Lung microvascular endothelial cell (primary cell): ENCODE measurements at places on chromosomes 4 and X. TPM values are rescaled to one million over a fixed set of nuclear protein-coding genes. Genes with fewer than 3 reads are reported as not detected.

The SLC10A4 gene
- under 0.01 and 0.20 TPM in 2 replicates for total RNA-seq

The NKX6-1 gene
- not detected in 2 replicates for total RNA-seq

The EDNRA gene
- total RNA-seq, result under 0.01 and 0.22 TPM in 2 replicates

The ZNF141 gene
- total RNA-seq, result 5.2 and 10.1 TPM in 2 replicates

The MAP7D3 gene
- total RNA-seq, result 16.3 and 19.8 TPM in 2 replicates

The SHISA3 gene
- 0.44 and 0.60 TPM in 2 replicates for total RNA-seq

The ADRA2C gene
- under 0.01 TPM in 2 replicates for total RNA-seq

The ATP8A1 gene
- total RNA-seq, result 10.2 and 32.3 TPM in 2 replicates

The EGFL6 gene
- total RNA-seq, result not detected in 2 replicates

The OSTC gene
- total RNA-seq, result 190 and 221 TPM in 2 replicates

The FAAH2 gene
- 0.22 and 0.60 TPM in 2 replicates for total RNA-seq

The UGT2B10 gene
- total RNA-seq, result not detected in 2 replicates

The PPBP gene
- not detected in 2 replicates for total RNA-seq

The TRIM2 gene
- total RNA-seq, result 6.5 and 15.7 TPM in 2 replicates

The DUSP21 gene
- total RNA-seq, result not detected in 2 replicates

The AMBN gene
- not detected in 2 replicates for total RNA-seq

The MCUB gene
- 34.7 and 55.1 TPM in 2 replicates for total RNA-seq

The RTL9 gene
- not detected in 2 replicates for total RNA-seq

The STPG2 gene
- total RNA-seq, result under 0.01 TPM in 1 of 2 replicates, not detected in the other

The TEX13C gene
- not detected in 2 replicates for total RNA-seq

The KIF4A gene
- 1.8 and 6.3 TPM in 2 replicates for total RNA-seq

The HS3ST1 gene
- 1.3 and 2.2 TPM in 2 replicates for total RNA-seq

The HMGB2 gene
- 34.5 and 71.0 TPM in 2 replicates for total RNA-seq

The NAP1L3 gene
- total RNA-seq, result 0.44 and 1.4 TPM in 2 replicates

The OPRPN gene
- not detected in 2 replicates for total RNA-seq

The UGT2B17 gene
- total RNA-seq, result not detected in 2 replicates

The RNF150 gene
- total RNA-seq, result under 0.01 TPM in 2 replicates

The PNCK gene
- total RNA-seq, result not detected in 2 replicates

The SPP1 gene
- not detected in 2 replicates for total RNA-seq

The BANK1 gene
- under 0.01 TPM in 1 of 2 replicates, not detected in the other for total RNA-seq

The ABLIM2 gene
- total RNA-seq, result 1.1 and 5.2 TPM in 2 replicates

The BGN gene
- total RNA-seq, result 15.3 TPM in 2 replicates

The BRS3 gene
- not detected in 2 replicates for total RNA-seq

The NHSL2 gene
- 14.1 and 19.2 TPM in 2 replicates for total RNA-seq

The STS gene
- total RNA-seq, result 2.8 and 4.1 TPM in 2 replicates

The AWAT2 gene
- total RNA-seq, result 0.20 and 0.44 TPM in 2 replicates

The GIMD1 gene
- not detected in 2 replicates for total RNA-seq

The SSX2 gene
- not detected in 2 replicates for total RNA-seq

The MAGEE2 gene
- total RNA-seq, result not detected in 2 replicates

The HPGD gene
- total RNA-seq, result not detected in 2 replicates

The SPACA5 gene
- total RNA-seq, result not detected in 2 replicates
